Mammary microvascular endothelial cell (primary cell): ENCODE measurements at places on chromosomes 4 and X. TPM values are rescaled to one million over a fixed set of nuclear protein-coding genes. Genes with fewer than 3 reads are reported as not detected.

The PLXNA3 gene
- 4.5 and 4.9 TPM in 2 replicates for total RNA-seq

The DMRTC1 gene
- not detected in 2 replicates for total RNA-seq

The RGS12 gene
- total RNA-seq, result 47.4 and 47.6 TPM in 2 replicates

The IL3RA gene
- total RNA-seq, result 33.3 and 36.0 TPM in 2 replicates

The GUF1 gene
- total RNA-seq, result 9.4 TPM in 2 replicates

The SPANXC gene
- not detected in 2 replicates for total RNA-seq

The SPIN2A gene
- total RNA-seq, result 0.33 TPM in 1 of 2 replicates, not detected in the other

The CYLC1 gene
- not detected in 2 replicates for total RNA-seq

The TBX22 gene
- total RNA-seq, result not detected in 2 replicates

The STARD8 gene
- total RNA-seq, result 13.9 and 16.6 TPM in 2 replicates

The EFHC2 gene
- total RNA-seq, result not detected in 2 replicates

The MGARP gene
- total RNA-seq, result 0.69 and 0.93 TPM in 2 replicates
